Activated CD4-positive, alpha-beta T cell treated with anti-CD3 and anti-CD28 coated beads, Interleukin-2, amount 50 U/mL, for 16 hours (primary cell): ENCODE measurements at places on chromosomes 2 and 18.

GRCh38 chr2:32591669-32592463 lies 36.0 kb upstream of the TTC27 start:
- DNase-seq = peak; percentile 81

- DNase-seq = no peak
These were observed 27.4 kb downstream of the DBI start for GRCh38 chr2:119393971-119394748.

DNA sequence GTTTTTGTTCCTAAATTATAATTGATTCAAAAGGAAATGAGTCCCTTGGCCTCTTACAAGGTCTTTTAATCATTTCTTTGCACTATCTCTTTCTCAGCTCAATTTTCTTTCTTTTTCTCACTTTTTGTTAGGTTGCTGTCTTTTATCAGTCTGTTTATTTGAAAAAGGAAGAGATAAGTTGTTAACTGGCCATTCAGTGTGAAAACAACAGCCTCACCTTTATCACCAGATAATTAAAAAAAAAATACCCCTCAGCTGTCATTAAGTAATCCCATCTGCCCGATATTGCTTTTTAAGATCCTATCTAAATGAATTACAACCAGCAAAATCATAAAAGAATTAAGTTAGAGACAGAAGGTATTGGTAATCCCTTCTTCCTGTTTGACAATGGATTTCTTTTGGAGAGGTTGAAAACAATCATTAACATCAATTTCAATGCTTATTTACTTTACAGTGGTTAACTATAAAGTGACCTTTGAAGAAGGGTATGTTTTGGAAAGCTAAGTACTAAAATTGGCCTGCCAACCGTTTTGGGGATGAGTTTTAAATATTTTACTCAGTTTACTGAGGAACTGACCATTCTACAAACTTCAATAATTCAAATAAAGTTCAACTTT lies 104.9 kb downstream of the TGIF1 start:
- no peak for DNase-seq

GRCh38 chr18:21853775-21854552 lies 113.4 kb downstream of the MIB1 start:
- no peak for DNase-seq
